ENCODE measurements at places on chromosomes 1 and 21.
A peak's percentile ranks its signal among the peaks of the same experiment; 100 is the strongest.

- no peak overlapping the region for H3K4me3 ChIP-seq
- no peaks in the 10 kb centered on the region for H3K36me3 ChIP-seq
- DNase-seq, result no peak
- no peak overlapping the region for H3K27ac ChIP-seq
- H3K27me3 ChIP-seq, result no peaks in the 10 kb centered on the region
Measured at GRCh38 chr1:83762039-83762365, 236.9 kb downstream of the TTLL7 start.

DNA sequence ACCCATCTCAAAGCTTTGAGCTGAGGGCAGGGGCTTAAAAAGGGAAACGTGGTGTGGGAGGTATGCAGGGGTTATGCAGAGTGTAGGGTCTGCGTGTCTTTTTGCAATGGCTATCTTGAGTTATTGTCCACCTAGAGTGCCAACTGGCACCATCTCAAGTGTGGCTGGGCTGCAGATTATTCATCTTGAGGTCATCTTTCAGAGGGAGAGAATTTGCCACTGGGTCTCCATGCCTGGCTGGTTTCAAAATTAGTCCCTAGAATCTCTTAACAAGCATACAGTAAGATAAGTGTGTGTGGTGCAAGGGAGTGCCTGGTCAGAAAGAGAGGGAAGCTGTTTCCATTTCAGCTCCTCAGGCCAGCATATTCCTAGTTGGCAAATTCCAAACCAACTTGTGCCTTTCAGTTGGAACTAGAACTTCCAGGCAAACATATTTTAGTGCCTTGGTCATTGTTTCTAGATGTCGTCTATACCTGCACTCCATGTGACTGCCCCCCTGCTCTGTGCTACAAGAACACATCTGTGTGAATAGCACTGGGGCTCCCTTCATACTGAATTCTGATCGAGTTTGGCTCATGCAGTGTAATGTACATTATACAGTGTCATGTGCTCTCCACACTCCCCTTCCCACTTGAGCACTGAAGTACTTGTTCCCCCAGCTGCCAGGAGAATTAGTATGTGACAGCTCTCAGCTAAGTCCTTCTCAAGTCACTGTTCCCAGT lies 5.0 kb upstream of the OR2T8 start:
- H3K36me3 ChIP-seq, result no peaks in the 10 kb centered on the region
- H3K27ac ChIP-seq, result no peak overlapping the region
- H3K27me3 ChIP-seq, result no peaks in the 10 kb centered on the region
- no peak overlapping the region for H3K4me3 ChIP-seq
- no peaks in the 10 kb centered on the region for H3K4me1 ChIP-seq

- peaks cover 4% of the 10 kb centered on the region for H3K4me1 ChIP-seq
- no peak overlapping the region for H3K27ac ChIP-seq
- H3K4me3 ChIP-seq, result no peak overlapping the region
- no peaks in the 10 kb centered on the region for H3K27me3 ChIP-seq
- DNase-seq, result peak; percentile 61
Measured at GRCh38 chr21:15060543-15061175, 4.1 kb downstream of the NRIP1 start.

DNA sequence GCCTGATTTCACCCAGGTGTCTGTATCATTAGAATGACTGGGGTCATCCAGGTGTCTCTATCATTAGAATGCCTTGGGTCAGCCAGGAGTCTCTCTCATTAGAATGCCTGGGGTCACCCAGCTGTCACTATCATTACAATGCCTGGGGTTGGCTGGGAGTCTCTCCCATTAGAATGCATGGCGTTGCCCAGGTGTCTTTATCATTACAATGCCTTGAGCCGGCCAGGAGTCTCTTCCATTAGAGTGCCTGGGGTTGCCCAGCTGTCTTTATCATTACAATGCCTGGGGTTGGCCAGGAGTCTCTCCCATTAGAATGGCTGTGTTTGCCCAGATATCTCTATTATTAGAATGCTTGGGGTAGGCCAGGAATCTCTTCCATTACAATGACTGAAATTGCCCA lies 61.6 kb downstream of the RNF187 start:
- H3K4me1 ChIP-seq, result no peaks in the 10 kb centered on the region
- no peaks in the 10 kb centered on the region for H3K27me3 ChIP-seq
- no peak for DNase-seq
- no peak overlapping the region for H3K4me3 ChIP-seq
- H3K27ac ChIP-seq, result no peak overlapping the region
- no peaks in the 10 kb centered on the region for H3K36me3 ChIP-seq

GRCh38 chr1:28163496-28164161 lies 12.9 kb downstream of the PTAFR start:
- H3K27ac ChIP-seq, result no peak overlapping the region
- no peaks in the 10 kb centered on the region for H3K36me3 ChIP-seq
- peaks cover 8% of the 10 kb centered on the region for H3K4me1 ChIP-seq

- no peak overlapping the region for H3K27ac ChIP-seq
- no peaks in the 10 kb centered on the region for H3K36me3 ChIP-seq
- no peak for DNase-seq
- H3K4me3 ChIP-seq, result no peak overlapping the region
Measured at GRCh38 chr1:177723533-177723932, 246.3 kb downstream of the SEC16B start.

DNA sequence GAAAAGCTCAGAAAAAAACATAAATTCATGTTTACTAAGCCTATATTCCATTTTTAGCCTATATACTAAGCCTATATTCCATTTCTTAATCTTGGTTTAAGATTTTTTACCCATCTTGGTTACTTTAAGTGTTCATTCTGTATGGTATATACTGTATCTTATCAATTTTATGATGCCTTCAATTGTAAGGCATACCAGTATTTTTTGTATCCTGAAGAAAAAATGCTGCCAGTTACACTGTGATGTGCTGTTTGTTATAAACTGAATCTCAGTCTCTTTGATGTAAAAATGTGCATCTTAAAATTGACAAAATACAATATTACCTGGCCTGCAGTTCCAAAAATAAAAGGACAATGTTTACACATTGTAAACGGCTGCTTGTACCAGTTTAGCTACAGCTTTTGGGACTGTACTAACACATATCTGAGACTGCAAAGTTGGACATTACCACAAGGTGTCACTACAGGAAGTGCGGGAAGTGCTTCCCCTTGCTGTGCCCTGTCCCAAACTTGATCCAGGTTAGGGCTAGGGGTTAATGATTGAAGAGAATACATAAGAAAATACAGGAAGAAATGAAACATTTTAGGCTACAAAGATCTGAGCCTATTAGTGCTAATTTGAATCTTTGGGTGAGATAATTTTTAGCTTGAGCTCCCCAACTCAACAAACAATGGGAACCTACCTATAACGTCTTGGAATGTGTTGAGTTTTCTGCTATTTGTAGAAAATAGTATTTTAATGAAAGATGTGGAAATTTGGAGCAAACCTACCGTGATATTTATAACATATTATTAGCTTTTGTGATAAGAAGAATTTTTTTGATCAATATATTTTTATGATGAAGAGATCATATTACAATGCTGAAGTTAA lies 108.9 kb downstream of the LBR start:
- H3K27ac ChIP-seq, result no peak overlapping the region
- H3K36me3 ChIP-seq, result no peaks in the 10 kb centered on the region
- no peak overlapping the region for H3K4me3 ChIP-seq
- DNase-seq, result peak; percentile 65
- no peaks in the 10 kb centered on the region for H3K27me3 ChIP-seq
- H3K4me1 ChIP-seq, result no peaks in the 10 kb centered on the region

DNA sequence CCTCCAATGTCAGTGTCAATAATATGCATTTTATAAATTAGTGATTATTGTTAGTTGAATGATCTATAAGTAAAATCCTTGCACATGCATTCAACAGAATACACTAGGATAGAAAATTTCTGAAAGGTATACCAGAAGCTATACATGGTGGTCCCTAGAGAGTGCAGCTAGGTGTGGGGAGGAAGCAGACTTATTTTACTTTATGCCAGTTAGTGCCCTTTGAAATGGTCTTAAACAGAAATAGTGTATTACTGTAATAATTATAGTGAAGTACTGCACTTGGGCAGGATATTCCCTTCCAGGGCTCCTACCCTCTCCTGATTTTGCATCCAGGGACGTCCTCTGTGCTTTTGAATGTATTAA lies 23.2 kb upstream of the WDR26 start:
- no peaks in the 10 kb centered on the region for H3K36me3 ChIP-seq
- no peak overlapping the region for H3K4me3 ChIP-seq
- H3K27ac ChIP-seq, result no peak overlapping the region
- no peak for DNase-seq
